ENCODE measurements at places on chromosomes 11 and 22.

- DNase-seq, result no peak
Measured at GRCh38 chr11:112661571-112661970, 299.6 kb upstream of the NCAM1 start.

GRCh38 chr11:84136926-84137325, 850.8 kb upstream of the CCDC90B start:
- no peak for DNase-seq

GRCh38 chr11:14537134-14537599, 17.0 kb upstream of the PSMA1 start:
- peak; percentile 61 for DNase-seq

DNA sequence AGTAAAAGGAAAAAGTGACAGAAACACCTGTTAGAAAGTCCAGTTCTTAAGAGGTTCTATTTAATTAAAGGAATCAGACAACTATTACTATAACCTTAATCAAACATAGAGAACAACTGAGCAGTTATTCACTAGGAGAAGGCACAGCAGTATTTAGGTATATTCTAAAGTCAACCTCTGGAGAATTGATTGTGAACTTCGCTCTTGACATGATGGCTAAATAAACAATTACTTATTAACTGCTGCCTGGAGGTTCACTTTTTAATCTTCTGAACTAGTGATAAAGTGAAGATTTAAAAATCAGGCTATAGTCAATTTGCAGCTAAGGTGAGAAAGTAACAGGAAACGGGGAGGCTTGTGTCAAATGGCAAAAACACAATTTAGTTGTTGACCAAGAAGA, 557.3 kb downstream of the FAM181B start:
- DNase-seq, result no peak

- DNase-seq, result peak; percentile 48
Measured at GRCh38 chr11:26953770-26954392, 40.0 kb upstream of the FIBIN start.

- no peak for DNase-seq
Measured at GRCh38 chr22:38697425-38698089, 3.2 kb downstream of the JOSD1 start.

DNA sequence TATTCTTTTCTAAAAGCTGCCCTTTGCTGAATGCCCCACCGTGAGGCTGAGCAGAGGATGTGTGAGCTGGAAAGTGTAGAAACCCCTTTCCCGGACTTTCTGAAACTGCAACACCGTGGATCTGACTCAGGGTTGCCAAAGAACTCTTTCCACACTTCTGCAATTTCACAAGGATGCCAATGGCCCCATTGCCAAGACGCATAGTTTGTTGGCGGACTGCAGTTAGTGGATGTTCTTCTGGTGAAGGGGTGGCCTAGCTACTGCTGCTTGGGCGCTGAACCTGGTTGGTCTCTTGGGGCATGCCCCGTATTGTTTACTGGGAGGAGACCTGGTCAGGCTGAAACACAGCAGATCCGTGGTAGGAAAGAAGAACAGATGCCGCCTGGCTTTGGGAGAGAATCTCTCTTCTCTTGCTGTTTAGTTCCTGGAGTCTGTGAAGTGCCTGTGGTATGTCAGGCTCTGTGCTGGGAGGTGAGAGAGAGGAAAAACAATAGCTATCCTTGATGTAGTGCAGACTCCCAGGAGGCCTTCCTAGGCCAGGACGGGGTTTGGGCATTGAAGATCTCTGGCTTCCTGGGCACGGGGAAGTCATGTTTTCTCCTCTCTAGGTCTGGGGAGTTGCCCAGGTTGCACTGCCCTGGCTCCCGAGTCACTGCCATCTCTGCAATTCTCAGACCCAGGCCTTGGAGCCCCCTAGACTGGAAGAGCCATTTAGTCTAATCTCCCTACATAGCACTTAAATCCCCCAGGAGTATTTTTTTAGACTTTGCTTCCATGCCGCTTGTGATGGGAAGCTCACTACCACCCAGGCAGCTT, 26.9 kb downstream of the CD82 start:
- no peak for DNase-seq

DNA sequence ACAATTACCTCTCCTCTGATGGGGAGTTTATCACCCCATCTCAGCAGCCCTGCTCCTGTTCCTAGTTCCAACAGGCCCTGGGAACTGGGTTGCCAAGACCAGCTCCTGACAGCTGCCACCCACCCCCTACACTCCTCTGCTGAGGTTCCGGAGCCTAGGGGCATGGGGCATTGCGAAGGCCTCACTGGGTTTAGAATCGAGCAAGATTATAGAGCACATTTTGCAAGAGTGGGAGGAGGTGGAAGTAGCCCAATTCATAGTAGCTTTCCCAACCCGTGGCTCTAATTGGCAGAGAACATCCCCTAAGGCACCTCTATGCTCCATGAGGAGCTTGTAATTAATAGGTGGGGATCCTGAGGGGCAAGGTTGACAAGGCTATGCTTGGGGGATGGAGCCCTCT, 23.0 kb downstream of the MYEOV start:
- no peak for DNase-seq

GRCh38 chr11:107860688-107861087, 2.1 kb upstream of the SLC35F2 start:
- DNase-seq, result no peak

GRCh38 chr11:69923196-69923595, 104.0 kb upstream of the FGF3 start:
- no peak for DNase-seq

- DNase-seq, result no peak
Measured at GRCh38 chr11:129639300-129639699, 176.3 kb upstream of the TMEM45B start.

GRCh38 chr11:123494195-123495050, 64.4 kb downstream of the GRAMD1B start:
- DNase-seq, result no peak

- no peak for DNase-seq
Measured at GRCh38 chr11:96189351-96189750, 153.6 kb downstream of the MAML2 start.

DNA sequence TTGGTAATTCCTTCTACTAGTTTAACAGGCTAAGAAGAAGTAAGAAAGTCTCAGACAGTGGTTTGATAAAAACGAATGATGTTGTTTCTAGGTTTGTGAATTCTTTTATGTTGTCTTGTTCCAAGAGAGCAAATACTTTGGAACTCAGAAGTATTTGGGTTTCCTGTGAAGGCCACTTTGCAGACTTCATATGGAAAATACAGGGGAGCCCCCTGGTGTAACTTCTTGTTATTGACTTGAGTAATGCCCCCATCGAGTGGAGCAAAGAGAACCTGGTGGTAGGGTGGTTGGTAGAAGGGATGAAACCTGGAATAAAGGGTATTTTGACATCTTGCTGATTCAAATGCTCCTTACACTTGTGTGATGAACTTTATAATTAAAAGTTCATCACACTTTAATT, 40.0 kb upstream of the PTH start:
- no peak for DNase-seq

DNA sequence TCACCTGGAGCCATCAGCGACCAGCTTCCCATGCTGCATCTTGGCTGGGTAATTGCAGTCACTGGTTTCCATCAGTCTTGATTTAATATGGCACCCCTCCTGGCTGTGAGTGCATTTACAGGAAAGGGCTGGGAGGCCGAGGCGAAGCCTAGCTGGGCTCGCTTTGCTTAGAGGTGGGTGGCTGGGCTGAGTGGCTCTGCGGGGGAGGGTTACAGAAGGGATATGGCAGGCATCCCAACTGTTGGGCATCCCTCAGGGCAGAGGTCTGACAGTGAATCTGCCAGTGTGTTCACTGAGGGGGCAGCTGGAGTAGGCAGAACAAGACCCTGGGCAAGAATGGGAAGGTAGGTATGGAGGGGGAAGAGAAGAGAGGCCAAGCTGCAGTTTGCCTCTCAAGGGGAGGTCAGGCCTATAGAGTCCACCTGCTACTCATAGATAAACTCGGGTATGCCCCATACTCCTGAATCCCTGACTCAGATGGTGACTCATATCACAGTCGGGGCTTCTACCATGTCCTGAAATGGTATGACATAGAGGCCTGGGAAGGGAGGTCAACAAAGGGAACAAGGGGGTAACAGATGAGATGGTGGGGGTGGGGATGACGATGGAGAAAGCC, 77.5 kb upstream of the PHOX2A start:
- no peak for DNase-seq

- no peak for DNase-seq
Measured at GRCh38 chr22:18066181-18066859, 11.5 kb upstream of the PEX26 start.

GRCh38 chr11:93775289-93775688, 8.8 kb upstream of the MED17 start:
- no peak for DNase-seq

GRCh38 chr11:33479231-33479630, 221.4 kb downstream of the C11orf91 start:
- peak; percentile 35 for DNase-seq

DNA sequence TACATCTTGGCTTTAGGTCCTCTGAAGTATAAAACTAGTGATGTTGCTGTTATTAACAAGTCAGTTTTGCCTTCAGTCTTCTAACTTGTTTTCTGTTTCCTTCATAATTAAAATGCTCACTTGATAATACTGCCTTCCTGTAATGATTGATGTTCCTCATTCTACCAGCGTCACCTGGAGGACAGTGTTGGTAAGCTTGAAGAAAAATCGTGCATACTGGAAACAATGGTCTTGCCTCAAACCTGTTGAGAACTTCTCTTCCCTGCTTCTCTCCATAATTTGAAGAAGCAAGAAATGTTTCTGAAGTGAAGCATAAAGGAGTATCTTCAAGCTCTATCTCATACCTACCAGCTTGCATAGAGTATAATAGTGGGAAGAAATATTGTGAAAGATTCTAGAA, 3.0 kb downstream of the YWHAH start:
- no peak for DNase-seq

DNA sequence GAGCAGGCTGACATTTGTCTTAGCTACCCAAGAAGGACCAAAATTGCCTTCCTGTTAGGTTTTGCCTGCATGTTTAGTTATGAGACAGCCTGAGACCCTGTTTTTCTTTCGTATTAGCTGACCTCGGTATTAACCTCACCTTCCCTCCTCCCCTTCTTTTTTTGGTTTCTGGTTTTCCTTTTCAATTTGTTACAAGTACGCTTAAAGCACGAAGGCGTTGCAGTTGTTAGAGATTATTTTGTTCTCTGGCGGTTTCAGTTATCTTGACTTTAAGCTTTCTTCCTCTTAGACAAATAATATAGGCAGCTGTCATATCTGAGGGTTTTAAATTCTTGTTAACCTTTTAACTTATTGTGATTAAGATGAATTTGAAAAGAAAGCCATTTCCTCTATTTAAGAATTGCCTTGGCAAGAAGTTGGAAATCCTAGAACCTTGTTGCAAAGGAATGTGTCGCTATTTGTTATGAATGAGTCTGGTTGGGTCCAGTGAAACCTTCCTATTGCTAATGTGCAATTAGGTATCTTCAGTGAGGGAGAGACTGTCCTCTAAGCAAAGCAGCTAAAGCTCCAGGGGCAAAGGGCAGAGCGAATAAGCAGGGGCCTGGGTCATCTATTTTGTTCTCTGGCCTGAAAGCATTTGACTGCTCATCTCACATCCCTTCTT, 45.7 kb downstream of the PACS1 start:
- DNase-seq, result no peak
